ENCODE measurements at places on chromosomes 4 and X.

- no peak for DNase-seq
Observed at GRCh38 chr4:78218260-78218659, 161.1 kb downstream of the FRAS1 start.

DNA sequence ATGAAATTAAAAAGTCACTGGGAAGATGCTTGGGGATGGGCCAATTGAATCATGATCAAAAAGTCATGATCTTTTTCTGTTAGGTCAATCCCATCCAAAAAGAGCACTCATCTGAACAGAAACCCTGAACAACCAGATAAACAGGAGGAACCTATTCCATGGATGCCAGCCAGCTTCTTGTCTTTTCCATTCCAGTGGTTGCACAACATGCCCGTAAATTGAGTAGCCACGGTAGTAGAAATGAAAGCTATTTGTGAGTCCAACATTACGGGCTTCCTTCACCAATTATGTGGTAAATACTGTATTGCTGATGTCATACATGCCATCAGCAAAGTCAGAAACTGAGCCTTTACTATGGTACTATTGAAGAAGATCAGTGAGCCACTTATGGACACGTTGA lies 982.4 kb upstream of the HS3ST1 start:
- peak; percentile 51 for DNase-seq

DNA sequence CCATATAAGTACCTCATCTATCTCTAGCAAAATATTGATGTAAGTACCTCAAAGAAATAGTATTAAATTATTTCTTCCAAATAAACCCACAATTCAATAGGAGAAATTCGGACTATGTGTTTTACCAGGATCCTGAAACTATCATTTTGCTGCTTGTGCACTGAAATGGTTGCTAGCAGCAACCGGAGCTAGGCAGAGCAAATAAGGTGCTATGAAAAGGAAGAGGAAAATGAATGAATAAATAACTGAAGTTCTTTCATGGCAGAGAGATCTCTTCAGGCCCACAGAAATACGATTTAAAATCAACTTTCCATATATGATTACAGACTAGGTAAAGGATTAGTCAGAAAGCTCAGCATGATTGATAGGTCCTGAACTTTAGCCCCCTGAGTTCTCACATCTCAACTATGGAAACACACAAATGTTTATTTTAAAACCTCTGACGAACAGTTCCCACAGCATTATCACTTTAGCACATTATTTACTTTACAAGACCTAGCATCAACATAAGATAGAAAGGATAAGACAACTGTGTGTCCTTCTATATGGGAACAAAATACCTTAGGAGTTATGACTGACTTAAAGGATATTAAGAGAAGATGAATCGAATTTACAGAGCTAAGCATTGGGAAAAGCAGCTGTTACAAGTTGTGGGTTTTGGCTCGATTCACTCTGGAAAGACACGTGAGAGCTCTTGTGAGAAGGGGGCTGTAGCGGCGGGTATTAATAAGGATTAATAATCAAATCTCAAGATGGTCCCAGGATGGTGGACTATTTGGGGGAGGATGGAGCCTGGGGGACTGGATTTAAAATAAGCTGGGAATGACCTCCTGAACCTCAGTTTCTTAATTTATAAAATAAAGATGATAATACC lies 104.3 kb downstream of the CORIN start:
- DNase-seq = no peak

- no peak for DNase-seq
Observed at GRCh38 chr4:112418092-112418491, 97.9 kb downstream of the NEUROG2 start.
